ENCODE measurements at places on chromosomes 13 and 19.

GRCh38 chr13:107457686-107458085 lies 757.6 kb downstream of the LIG4 start:
- DNase-seq = peak; percentile 23

GRCh38 chr19:28126135-28126898 lies 1086.6 kb downstream of the UQCRFS1 start:
- DNase-seq = no peak

- peak; percentile 28 for DNase-seq
Measured at GRCh38 chr19:48556163-48556562, 4.2 kb downstream of the SULT2B1 start.

- DNase-seq = peak; percentile 64
Measured at GRCh38 chr19:1211494-1212234, 6.1 kb downstream of the STK11 start.

GRCh38 chr19:5978606-5979552 lies 939 bp upstream of the RANBP3 start:
- no peak for DNase-seq

- peak; percentile 39 for DNase-seq
Measured at GRCh38 chr13:46679369-46680120, 117.4 kb downstream of the ESD start.

GRCh38 chr13:39362652-39363381 lies 240.2 kb downstream of the LHFPL6 start:
- DNase-seq = peak; percentile 67

GRCh38 chr13:84238381-84238780 lies 356.1 kb upstream of the SLITRK1 start:
- DNase-seq = no peak

GRCh38 chr13:71516521-71516920 lies 350.5 kb downstream of the DACH1 start:
- no peak for DNase-seq

DNA sequence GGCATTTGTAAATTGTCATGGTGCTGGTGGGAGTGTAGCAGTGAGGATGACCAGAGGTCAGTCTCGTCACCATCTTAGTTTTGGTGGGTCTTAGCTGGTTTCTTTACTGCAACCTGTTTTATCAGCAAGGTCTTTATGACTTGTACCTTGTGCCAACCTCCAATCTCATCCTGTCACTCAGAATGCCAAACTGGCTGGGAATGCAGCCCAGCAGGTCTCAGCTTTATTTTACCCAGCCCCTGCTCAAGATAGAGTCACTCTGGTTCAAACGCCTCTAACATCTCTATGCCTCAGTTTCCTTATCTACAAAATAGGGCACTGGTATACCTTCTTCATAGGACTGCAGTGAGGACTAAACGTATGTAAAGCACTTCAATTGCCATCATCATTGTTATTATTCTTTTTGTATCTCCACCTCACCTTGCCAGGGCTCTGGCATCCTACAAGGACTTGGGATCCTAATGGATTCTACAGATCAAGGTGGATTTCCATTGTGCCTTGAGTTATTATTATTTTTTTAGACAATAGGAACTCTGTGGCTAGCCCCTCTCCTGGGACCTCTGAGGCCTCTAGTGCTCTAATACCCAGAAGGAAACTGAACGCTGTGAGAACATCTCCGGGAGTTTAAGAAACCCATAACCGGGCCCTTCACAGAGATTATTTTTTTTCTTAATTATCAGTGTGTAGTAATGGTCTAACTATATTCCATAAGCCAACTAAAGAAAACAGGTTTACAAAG lies 69.0 kb upstream of the RGCC start:
- no peak for DNase-seq

DNA sequence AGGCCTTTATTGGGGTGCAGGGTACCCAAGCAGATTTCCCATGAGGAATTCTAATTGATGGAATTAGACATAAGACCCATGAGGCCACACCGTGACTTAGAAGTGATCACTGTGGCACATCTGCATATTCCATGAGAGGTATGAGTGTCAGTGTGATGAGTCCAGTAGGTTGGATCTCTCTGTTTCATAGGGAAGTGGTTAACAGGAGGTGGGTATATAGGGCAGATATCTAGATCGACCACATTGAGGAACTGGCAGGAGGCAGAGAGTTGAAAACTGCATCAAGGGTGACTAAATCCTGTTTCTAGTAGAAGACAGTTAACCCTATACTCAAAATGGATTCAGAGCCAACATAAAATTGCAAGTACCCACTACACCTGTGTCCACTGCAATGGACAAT lies 68.6 kb upstream of the MIR17HG start:
- DNase-seq = no peak

- peak; percentile 39 for DNase-seq
Measured at GRCh38 chr13:102555914-102556553, 40.8 kb upstream of the TPP2 start.

- DNase-seq = peak; percentile 81
Measured at GRCh38 chr13:98144801-98145350, 2.0 kb downstream of the FARP1 start.

- no peak for DNase-seq
Measured at GRCh38 chr19:30857966-30858490, 485.8 kb downstream of the ZNF536 start.

DNA sequence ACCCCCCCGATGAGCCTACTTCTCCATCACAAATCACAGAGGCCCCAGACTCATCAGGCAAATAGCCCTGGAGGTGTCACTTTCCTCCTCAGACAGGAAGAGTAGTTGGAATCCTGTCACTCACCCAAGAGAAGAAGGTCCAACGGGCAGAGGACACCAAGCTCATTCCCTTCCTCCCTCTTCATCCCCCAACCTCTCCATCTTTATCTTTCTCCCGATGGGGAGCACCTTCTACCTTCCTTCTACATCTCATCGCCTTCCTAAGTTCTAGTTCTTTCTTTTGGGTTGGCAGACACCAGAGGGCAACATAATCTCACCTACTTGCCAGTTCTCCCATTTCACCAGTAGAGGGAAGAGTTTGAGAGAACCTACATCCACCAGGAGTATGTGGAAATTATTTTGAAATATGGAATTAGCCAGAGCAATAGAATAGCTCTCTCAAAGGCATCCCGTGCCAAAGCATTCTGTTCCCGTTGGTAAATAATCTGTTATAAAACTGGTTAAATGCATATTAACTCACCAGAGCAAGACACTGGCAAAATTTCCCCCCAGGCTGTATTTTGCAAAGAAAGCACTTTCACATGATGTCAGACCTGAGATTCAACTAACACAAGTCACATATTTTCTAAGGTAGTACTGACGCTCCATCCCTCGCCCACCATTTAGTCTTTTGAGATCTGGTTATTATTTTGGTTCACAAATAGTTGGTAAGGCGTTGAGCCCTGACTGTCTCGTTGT lies 55.0 kb downstream of the ZIC5 start:
- DNase-seq = peak; percentile 49

All from neural progenitor cell (in vitro differentiated cells).